ENCODE measurements at places on chromosomes 11 and 22. TPM values are rescaled to one million over a fixed set of nuclear protein-coding genes. Genes with fewer than 3 reads are reported as not detected.

The OR2AG1 gene
- total RNA-seq = not detected

GRCh38 chr11:134539285-134539684, 127.2 kb upstream of the B3GAT1 start:
- H3K36me3 ChIP-seq = no peaks in the 10 kb centered on the region
- no peaks in the 10 kb centered on the region for H3K27me3 ChIP-seq
- no peak overlapping the region for H3K27ac ChIP-seq
- no peaks in the 10 kb centered on the region for H3K4me1 ChIP-seq
- no peak for DNase-seq

DNA sequence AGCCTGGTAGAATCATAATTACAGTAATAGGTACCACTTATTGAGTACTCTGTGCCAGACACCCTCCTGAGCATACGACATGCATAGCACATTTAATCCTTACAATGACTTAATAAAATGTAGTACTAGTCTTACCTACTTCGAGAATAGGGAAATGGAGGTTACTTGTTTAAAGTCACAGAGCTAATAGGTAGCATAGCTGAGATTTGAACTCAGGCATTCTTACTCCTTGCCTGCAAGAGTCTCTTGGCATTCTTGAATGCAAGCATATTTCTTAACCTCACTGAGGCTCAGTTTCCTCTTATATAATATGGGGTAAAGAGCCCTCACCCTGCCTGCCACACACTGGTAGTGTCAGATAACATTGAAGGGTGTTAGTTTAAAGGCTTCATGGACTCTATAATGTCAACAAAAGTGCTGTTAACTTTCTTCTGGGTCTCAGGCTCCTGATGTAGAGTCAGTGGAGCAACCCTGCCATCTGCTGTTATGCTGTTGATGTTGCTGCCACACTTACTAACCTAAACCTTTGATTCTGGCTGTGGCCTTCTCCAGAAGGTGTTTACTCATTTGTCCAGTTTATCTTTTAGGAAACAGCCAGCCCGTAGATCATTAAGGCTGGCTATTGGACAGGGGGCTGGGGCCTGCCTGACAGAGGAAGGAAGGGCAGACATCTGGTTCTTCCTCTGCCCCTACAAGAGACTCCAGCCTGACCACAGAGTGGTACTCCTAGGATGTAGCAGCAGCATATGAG, 18.9 kb downstream of the LIMK2 start:
- DNase-seq = peak; percentile 73
- no peak overlapping the region for H3K4me3 ChIP-seq
- H3K27ac ChIP-seq = peak overlapping the region; percentile 79
- H3K4me1 ChIP-seq = peaks cover 48% of the 10 kb centered on the region
- H3K36me3 ChIP-seq = no peaks in the 10 kb centered on the region

- H3K27ac ChIP-seq = no peak overlapping the region
- no peaks in the 10 kb centered on the region for H3K4me1 ChIP-seq
- H3K36me3 ChIP-seq = no peaks in the 10 kb centered on the region
- no peak for DNase-seq
Observed at GRCh38 chr11:131889146-131889577, 518.7 kb downstream of the NTM start.

DNA sequence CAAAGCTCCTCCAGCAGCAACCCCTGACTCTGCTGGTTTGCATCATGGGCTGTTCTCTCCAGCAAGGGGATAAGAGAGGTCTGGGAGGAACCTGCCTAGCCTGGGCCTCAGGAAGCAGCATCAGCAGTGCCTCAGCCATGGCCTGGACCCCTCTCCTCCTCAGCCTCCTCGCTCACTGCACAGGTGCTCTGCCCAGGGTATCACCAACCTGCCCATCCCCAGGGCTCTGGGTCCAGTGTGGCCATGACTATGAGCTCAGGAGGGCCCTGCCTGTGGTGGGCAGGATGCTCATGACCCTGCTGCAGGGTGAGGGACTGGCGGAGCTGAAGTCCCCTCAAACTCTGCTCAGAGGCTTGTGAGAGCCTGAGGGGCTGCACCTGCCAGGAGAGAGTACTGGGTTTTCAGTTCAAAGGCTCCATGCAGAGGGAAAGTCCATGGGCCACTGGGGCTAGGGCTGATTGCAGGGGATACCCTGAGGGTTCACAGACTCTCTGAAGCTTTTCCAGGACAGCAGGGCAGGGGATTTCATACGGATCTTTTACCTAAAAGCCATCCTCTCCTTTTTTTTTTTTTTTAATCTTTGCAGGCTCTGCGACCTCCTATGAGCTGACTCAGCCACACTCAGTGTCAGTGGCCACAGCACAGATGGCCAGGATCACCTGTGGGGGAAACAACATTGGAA, 115.8 kb upstream of the IGLL5 start:
- H3K4me1 ChIP-seq = no peaks in the 10 kb centered on the region
- no peak overlapping the region for H3K4me3 ChIP-seq
- no peak overlapping the region for H3K27ac ChIP-seq

The FGF19 gene
- not detected for total RNA-seq

- no peak for DNase-seq
- H3K4me3 ChIP-seq = no peak overlapping the region
- H3K4me1 ChIP-seq = no peaks in the 10 kb centered on the region
- H3K27ac ChIP-seq = no peak overlapping the region
- no peaks in the 10 kb centered on the region for H3K36me3 ChIP-seq
Observed at GRCh38 chr11:126011265-126011664, 51.4 kb downstream of the CDON start.

- H3K27me3 ChIP-seq = no peaks in the 10 kb centered on the region
- no peaks in the 10 kb centered on the region for H3K36me3 ChIP-seq
- H3K27ac ChIP-seq = no peak overlapping the region
- peak; percentile 14 for DNase-seq
Observed at GRCh38 chr11:76347466-76347865, 33.5 kb downstream of the THAP12 start.

The ARHGAP20 gene
- 5.1 TPM for total RNA-seq

GRCh38 chr11:11387622-11388305, 34.7 kb upstream of the CSNK2A3 start:
- no peaks in the 10 kb centered on the region for H3K36me3 ChIP-seq
- H3K27me3 ChIP-seq = no peaks in the 10 kb centered on the region
- DNase-seq = no peak
- no peaks in the 10 kb centered on the region for H3K4me1 ChIP-seq

The INSC gene
- total RNA-seq = 0.67 TPM

DNA sequence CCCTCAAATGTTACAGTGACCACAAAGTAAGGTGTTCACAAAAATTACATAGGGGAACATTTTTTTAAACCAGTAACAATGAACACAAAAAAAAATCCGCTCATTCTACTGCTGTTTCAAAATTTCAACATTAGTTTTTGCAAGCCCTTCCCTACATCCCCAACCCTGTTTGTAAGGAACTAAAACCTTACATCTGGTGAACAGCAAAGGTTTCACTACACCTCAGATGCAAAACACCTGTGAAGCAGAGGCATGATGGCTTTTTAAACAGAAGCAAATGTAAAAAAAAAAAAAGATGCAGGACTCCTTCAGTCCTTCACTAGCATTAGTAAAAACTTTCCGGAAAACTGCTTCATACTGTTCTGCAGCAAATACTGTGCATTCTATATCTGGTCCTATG, 50.0 kb upstream of the API5 start:
- no peak overlapping the region for H3K27ac ChIP-seq
- no peak overlapping the region for H3K4me3 ChIP-seq
- H3K27me3 ChIP-seq = no peaks in the 10 kb centered on the region
- DNase-seq = no peak
- H3K36me3 ChIP-seq = no peaks in the 10 kb centered on the region
- no peaks in the 10 kb centered on the region for H3K4me1 ChIP-seq

The TBX10 gene
- not detected for total RNA-seq

The BBOX1 gene
- not detected for total RNA-seq

DNA sequence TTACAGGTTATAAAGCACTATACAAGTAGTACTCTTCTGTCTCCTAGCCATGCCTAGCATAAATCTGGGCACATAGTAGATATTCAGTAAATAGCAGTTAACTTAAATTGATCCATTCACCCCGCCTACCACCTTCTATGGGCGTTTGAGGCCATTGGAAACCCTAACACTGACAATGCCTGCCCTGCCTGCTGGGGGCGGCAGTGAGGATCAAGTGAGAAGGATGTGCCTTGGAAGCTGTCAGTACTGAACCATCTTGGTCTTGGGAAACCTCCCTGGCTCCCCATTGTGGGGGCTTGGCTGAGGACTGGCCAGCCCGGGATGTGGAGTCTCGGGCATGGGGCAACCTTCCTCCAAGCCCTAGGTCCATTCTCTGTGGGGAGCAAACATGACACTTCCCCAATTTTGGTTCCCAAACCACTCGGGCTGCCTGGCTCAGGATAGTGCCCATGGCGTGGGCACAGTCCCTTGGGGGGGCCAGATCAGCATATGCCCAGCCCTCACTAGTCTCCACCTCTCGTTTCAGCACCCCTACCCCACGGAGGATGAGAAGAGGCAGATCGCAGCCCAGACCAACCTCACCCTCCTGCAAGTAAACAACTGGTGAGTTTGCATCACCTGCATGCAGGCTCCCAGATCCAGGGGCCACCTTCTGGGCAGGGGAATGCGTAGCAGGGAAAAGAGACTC, 67.4 kb downstream of the FEZ1 start:
- no peak for DNase-seq
- no peak overlapping the region for H3K4me3 ChIP-seq
- H3K27me3 ChIP-seq = no peaks in the 10 kb centered on the region
- no peak overlapping the region for H3K27ac ChIP-seq

The UQCR10 gene
- total RNA-seq = 51.3 TPM
